ENCODE measurements at places on chromosomes 2 and 18. TPM values are rescaled to one million over a fixed set of nuclear protein-coding genes. Genes with fewer than 3 reads are reported as not detected.

Gene HOXD13
- not detected for total RNA-seq

GRCh38 chr2:229371086-229371485 is 100.0 kb upstream of the PID1 start:
- no peak overlapping the region for H3K4me3 ChIP-seq
- H3K27ac ChIP-seq = no peak overlapping the region
- H3K4me1 ChIP-seq = no peaks in the 10 kb centered on the region
- DNase-seq = no peak
- peaks cover 2% of the 10 kb centered on the region for H3K27me3 ChIP-seq

- DNase-seq = no peak
- H3K27ac ChIP-seq = no peak overlapping the region
- no peaks in the 10 kb centered on the region for H3K36me3 ChIP-seq
- peaks cover 32% of the 10 kb centered on the region for H3K27me3 ChIP-seq
- H3K4me3 ChIP-seq = peak overlapping the region; percentile 76
Measured at GRCh38 chr2:32949260-32949659, 2.5 kb downstream of the LTBP1 start.

GRCh38 chr2:74849228-74849892 is 15.4 kb downstream of the HK2 start:
- peak overlapping the region; percentile 55 for H3K4me3 ChIP-seq
- H3K36me3 ChIP-seq = peaks cover 10% of the 10 kb centered on the region
- no peak for DNase-seq
- H3K27ac ChIP-seq = peak overlapping the region; percentile 86
- H3K4me1 ChIP-seq = peaks cover 75% of the 10 kb centered on the region

DNA sequence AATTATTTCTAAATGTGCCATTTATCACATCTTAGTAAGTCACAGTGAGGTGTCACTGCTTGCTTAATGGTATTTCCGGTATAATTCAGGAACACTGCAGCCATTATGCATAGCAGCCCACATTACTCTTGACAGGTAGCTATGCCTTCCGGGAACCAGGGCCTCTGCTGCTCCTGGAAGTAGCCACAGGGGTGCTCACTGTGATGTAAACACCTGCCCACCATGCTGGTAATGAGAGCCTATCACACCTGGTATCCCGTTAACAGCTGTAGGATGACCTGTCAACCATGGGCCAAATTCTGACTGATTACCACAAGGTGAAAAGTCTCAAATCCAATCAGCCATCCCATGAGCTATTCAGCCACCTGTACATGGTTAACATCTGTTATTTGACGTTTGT is 647.0 kb upstream of the NXPH2 start:
- H3K36me3 ChIP-seq = no peaks in the 10 kb centered on the region
- no peaks in the 10 kb centered on the region for H3K27me3 ChIP-seq
- no peak overlapping the region for H3K27ac ChIP-seq
- no peak overlapping the region for H3K4me3 ChIP-seq
- no peak for DNase-seq

All from activated T-helper 1 cell treated with anti-CD3 and anti-CD28 coated beads, Interleukin-12 subunit alpha, Interleukin-12 subunit beta, Interleukin-2, Interleukin-4 antibody, amounts not matched to agents 30 ng/mL and 10 ng/mL and 1 ng/mL, durations not matched to agents 14 hours and 24 hours and 36 hours (primary cell).